ENCODE measurements at places on chromosomes 13 and 19.

- DNase-seq = no peak
These were observed 281.4 kb downstream of the ABCC4 start for GRCh38 chr13:95019886-95020285.

- DNase-seq = no peak
These were observed 400.2 kb downstream of the KCNRG start for GRCh38 chr13:50415428-50415827.

GRCh38 chr13:104984296-104984818 lies 1551.1 kb downstream of the EFNB2 start:
- DNase-seq = peak; percentile 88

GRCh38 chr13:94251831-94252608 lies 227.5 kb downstream of the DCT start:
- peak; percentile 19 for DNase-seq

DNA sequence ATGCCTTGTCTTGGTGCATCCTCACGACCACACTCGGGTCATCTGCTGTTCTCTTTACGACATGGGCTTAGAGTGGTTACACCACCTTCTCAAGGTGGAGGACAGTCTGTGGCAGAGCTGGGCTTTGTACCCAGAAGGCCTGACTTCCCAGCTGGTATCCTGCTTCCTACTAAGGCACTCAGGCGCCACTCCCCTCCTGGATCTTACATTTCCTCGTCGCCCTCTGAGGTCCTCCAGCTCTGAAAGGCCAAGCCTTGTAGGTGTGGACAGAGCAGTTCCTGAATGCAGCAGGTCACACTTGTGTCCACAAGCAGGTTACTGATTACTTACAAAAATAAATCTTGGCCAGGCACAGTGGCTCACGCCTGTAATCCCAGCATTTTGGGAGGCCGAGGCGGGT lies 11.9 kb downstream of the SYCE2 start:
- no peak for DNase-seq
